CD4-positive, alpha-beta T cell treated with Interleukin-10 for 1 hour (primary cell): ENCODE measurements at places on chromosomes 2 and 18.

- no peak for DNase-seq
Measured at GRCh38 chr18:55202232-55202917, 243.1 kb upstream of the CCDC68 start.

DNA sequence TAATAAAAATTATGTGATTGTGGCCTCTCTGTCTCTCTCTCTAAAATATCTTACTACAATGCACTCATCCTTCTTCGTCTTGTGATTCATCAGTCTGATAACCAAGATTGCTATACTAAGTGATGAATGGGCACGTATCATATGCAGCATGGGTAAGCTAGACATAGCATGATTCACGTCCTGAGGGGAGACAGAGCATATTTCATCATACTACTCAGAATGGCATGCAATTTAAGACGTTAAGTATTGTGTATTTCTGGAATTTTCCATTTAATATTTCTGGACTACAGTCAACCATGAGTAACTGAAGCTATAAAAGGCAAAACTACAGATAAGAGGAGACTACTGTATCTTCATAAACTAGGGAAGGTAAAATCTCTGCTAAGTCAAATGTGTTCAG lies 97.0 kb upstream of the CD226 start:
- DNase-seq: no peak

GRCh38 chr2:102230410-102230909 lies 43.6 kb downstream of the IL1RL2 start:
- DNase-seq: no peak

DNA sequence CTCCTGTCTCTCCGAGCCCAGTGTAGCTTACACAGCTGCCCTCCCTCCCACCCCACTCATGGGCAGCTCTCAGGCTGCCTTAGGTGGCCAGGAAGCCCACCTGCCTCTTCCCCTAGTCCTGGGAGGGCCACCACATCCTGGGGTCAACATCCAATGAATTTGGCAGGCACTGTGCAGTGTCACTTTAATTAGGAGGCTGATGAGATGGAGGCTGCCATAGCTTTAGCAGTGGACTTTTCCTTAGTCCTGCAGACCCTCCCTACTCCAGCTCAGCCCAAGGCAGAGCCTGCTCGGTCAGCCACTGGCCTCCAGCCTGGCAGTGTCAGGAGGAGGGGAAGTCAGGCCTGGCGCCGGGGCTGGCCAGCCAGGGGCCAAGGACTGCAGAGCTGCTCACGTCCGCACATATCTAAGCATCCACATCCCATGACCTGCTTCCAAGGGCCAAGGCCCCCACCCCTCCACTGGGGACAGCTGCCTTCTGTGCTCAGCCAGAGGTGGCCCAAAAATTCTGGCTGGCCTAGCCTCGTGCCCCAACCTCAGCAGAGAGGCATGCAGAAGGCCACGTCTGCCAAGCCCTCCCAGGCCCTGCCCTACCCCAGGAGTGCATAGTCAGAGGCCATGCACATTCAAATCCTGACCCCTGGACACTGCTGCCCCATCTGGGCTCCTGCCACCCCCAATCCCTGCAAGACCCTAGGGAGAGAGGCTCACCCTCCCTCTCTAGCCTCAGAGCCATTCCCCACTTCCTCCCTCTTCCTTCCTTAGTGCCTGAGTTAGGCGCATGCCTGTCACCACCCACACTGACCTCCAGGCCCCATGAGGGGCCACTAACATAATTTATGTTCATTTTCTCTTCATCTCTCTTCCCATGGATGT lies 33.1 kb downstream of the ADRA2B start:
- no peak for DNase-seq

- DNase-seq: no peak
Measured at GRCh38 chr18:76459687-76460350, 35.2 kb downstream of the ZNF516 start.

GRCh38 chr2:161746891-161747535 lies 122.8 kb downstream of the SLC4A10 start:
- no peak for DNase-seq

DNA sequence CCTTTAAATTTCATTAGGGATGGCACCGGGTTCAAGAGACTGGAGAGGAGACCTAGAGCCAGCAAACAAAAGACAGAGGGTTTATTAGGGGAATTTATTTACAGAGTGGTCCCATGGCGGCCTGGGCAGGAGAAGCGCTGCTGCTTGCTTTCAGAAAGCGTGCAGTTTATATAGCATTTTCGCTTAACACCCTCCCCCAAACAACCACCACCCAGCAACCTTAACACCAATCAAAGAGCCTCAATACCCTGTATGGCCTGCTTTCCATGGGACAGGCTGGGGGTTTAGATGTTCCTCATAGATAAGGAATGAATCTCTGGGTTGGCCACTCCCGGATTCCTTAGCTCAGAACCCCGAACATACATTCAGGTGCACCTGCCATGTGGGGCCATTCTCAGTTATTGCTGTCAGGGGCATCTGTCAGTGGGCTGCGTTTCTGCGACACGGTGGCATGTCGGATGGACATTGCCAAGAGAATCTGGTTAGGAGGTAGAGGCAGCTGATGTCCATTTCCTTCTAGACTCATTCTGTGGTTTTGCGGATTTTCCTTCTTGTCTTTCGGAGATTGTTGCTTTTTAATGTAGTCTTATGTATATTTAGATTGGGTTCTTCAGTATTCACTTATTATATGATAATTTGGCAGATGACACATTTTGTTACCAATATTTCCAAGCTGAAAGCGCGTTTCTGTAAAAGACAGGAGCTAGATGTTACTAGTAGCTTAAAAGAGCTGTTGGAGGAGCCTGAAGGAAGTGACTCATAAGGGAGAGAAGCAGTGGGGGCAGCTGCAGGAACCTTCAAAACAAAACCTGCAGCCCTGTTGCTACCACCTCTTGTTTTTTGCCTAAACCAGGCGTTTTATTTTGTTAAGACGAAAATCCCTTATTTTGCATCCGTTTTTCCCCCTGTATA lies 7.2 kb downstream of the AGAP1 start:
- no peak for DNase-seq

DNA sequence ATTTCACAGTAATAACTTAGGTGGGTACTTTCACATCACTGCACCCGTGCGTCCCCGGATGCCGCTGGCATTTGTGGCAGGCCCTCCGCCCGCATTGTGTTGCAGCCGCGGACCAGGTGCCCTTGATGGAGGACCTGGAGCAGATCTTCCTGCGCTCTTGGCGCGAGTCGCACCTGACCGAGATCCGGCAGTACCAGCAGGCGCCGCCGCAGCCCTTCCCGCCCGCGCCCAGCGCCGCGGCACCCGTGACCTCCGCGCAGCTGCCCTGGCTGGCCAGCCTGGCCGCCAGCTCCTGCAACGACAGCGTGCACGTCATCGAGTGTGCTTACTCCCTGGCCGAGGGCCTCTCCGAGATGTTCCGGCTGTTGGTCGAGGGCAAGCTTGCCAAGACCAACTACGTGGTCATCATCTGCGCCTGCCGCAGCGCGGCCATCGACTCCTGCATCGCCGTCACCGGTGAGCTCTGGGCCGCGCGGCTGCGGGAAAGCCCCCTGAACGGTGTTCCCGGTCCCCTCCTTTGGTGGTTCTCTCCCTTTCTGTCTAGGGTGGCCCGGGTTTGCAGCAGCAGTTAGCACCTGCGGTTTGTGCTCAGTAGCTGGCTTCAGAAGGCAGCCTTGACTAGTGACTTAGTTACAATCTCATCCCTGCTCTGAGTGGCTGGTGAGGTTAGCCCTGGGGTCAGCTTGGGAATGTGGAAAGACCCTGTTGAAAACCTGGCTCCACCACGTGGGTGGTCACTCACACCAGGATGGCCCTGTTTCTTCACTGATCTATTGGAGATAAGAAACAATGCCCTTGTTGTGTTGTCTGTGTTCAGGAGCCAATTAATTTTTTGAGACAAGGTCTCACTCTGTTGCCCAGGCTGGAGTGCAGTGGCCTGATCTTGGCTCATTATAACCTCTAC lies 59.1 kb downstream of the GREB1 start:
- DNase-seq: no peak

DNA sequence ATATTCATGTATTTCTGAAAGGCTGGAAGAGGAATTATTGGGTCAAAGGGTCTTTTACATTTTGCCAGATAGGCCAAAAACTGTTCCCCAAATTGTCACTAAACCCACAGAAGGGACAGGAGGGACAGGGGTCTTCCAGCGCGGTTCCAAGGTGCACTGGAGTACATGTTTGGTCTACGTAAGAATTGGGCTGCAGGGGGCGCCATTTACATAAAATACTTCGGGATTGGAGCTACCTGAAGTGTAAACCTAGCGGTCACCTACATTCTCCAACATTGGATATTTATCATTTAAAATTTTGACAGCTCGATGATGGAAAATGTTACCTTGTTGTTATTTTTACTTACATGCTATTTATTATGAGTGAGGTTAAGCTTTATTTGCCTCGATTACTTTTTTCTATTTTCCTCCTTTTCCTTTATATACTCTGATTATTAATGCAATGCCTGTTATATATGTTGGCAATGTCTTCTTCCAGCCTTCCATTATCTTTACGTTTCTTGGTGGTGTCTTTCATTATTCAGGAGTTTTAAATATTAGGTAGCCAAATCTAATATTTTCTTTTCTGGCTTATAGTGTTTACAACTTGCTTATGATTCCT lies 43.0 kb upstream of the RAB6C start:
- DNase-seq: no peak

GRCh38 chr2:131030478-131030971 lies 62.7 kb downstream of the FAM168B start:
- no peak for DNase-seq
